ENCODE measurements at places on chromosomes 7 and 10.

- peak; percentile 2 for DNase-seq
These were observed 75.4 kb upstream of the PDSS1 start for GRCh38 chr10:26621889-26622711.

GRCh38 chr7:18320971-18321567, 174.5 kb upstream of the HDAC9 start:
- peak; percentile 76 for DNase-seq

DNA sequence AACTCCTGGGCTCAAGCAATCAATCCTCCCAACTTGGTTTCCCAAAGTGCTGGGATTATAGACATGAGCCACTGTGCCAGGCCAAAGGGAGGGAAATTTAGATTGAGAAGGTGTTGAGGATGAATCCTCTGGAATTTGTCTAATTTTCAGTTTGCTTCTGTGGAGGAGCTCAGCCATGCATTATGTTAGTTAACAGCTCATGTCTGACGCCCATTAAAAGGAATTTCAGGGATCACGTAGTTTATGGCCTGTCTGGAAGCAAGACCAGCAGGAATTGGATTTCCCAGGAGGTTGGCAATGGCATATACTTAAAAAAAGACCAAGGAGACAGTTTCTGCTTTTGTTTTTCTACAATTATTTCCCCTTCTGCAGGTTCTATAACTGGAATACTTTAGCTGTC, 165.7 kb downstream of the OTUD1 start:
- no peak for DNase-seq

DNA sequence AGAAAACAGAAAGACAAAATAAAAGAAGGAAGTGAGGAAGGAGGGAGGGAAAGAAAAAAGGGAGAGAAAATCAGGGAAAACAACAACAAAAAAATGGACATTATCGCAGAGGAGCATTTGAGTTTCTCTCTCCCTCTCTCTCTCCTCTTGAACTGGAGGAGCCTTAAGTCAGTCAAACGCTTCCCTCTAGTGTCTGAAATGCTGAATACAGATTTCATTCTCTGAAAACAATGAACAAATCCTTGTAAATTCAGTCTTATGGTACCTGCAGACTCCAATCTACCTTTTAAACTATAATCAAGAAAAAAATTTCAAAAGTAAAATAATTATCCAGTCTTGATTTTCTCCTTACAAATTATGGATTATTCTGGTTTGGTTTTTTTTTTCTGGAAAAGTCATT, 89.2 kb upstream of the PFKP start:
- DNase-seq = peak; percentile 84

DNA sequence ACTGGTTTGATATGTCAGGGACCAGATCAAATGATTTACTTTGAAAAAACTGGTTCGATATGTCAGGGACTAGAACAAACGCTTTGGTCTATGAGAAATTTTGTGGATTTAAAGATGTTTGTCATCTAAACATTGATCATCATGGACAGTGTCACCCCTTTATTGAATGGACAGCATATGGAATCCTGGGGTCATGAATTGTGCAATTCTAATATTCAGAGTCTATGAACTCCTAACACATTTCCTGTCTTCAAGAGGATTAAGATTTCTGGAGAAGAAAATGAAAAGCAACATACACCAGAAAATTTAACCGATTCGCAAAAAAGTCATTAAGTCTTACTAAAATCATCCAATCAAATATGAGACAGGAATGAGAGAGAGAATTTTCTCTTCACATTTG, 106.4 kb upstream of the FAM133B start:
- no peak for DNase-seq

Data from choroid plexus epithelial cell (primary cell).